Stimulated activated CD4-positive, alpha-beta T cell treated with anti-CD3 and anti-CD28 coated beads, Interleukin-1b, Interleukin-23, amount 100 ng/mL, for 1 hour (primary cell): ENCODE measurements at places on chromosomes 3 and 15.

DNA sequence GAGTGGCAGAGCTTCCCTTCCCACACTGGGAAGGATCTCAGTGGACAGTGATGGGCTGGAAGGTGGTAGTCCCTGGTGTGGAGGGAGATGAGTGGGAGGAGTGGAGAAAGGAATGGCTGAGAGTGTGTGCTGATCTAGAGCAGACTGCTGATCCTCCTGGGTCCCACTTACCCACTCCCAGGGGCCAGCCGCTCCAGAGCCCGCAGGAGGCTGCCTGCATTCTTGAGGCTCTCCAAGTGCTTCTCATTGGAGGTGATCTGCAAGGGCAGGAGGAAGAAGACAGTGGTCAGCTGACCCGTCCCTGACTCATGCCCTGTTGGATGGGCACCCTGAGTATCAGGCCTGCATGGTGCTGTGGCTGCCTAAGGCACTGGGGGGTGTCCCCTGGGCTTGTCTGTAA lies 50.0 kb downstream of the CTNNB1 start:
- no peak for DNase-seq

- no peak for DNase-seq
Observed at GRCh38 chr3:74921676-74922075, 307.2 kb upstream of the CNTN3 start.

GRCh38 chr15:65971741-65971995 lies 102.4 kb downstream of the RAB11A start:
- DNase-seq: no peak

- no peak for DNase-seq
Observed at GRCh38 chr15:55106155-55106554, 90.6 kb downstream of the RSL24D1 start.

DNA sequence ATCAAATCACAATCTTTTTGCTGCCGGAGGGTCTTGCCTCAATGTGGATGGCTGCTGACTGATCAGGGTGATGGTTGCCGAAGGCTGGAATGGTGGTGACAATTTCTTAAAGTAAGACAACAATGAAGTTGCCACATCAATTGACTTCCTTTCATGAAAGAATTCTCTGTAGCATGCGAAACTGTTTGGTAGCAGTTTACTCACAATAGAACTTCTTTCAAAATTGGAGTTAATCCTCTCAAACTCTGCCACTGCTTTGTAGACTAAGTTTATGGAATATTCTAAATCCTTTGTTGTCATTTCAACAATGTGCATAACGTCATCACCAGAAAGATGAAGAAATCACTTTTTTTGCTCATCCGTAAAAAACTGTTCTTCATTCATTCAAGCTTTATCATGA lies 65.8 kb downstream of the B3GNT5 start:
- no peak for DNase-seq

GRCh38 chr15:67110361-67110781 lies 45.0 kb downstream of the SMAD3 start:
- no peak for DNase-seq

DNA sequence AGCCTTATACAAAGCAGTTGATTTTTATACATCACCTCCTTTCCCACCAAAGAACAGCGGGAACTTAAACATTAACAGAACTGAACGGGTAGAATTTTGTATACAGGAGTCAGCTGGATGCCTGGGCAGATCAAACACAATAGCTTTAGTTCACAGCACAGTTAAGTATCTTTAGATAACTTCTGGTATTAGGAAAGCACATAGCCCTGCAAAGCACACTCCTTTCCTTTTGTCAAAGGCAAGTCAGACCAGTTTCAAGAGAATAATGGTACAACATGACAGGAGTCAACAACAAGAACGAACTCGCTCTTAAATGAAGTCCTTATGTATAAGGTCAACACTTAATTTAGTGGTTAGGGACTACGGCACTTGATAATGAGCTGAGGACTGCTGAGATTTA lies 26.3 kb downstream of the ABCC5 start:
- no peak for DNase-seq

DNA sequence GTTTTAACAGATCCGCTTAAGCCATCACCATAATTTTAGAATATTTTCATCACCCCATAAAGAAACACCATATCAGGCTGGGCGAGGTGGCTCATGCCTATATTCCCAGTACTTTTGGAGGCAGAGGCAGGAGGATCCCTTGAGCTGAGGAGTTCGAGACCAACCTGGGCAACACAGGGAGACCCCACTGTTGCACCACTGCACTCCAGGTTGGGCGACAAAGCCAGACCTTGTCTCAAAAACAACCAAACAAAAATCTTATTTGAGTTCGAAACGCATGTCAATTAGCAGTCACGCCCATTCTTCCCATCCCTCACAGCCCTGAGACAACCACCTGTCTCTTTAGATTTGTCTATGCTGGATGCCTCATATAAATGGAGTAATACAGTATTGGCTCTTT lies 119.9 kb downstream of the KLF13 start:
- DNase-seq: no peak

- no peak for DNase-seq
Observed at GRCh38 chr15:64847448-64847847, 5.7 kb downstream of the PLEKHO2 start.

- no peak for DNase-seq
Observed at GRCh38 chr3:71153713-71154112, 429.8 kb downstream of the FOXP1 start.

DNA sequence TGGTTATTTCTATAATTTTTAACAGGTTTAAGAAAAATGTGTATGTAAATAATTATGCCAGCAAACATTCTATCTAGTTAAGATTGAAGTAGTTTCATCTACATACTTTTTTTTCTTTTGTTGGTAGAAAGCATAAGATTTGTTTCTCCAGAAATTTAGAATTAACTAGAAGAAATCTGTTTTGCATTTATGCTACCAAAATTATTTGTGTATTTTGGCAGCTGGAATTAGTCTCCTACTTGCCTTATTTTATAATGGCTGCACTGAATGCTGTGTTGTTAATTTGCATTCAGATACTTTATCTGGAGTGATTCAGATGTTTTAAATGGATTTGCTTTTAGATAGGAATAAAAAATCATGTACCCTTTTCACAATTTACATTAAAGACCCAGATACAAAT lies 100.2 kb upstream of the NAALADL2 start:
- no peak for DNase-seq

- DNase-seq: no peak
Observed at GRCh38 chr15:71748293-71748718, 62.0 kb upstream of the NR2E3 start.
